ACHN (cell line): ENCODE measurements at places on chromosomes 13 and 19.

DNA sequence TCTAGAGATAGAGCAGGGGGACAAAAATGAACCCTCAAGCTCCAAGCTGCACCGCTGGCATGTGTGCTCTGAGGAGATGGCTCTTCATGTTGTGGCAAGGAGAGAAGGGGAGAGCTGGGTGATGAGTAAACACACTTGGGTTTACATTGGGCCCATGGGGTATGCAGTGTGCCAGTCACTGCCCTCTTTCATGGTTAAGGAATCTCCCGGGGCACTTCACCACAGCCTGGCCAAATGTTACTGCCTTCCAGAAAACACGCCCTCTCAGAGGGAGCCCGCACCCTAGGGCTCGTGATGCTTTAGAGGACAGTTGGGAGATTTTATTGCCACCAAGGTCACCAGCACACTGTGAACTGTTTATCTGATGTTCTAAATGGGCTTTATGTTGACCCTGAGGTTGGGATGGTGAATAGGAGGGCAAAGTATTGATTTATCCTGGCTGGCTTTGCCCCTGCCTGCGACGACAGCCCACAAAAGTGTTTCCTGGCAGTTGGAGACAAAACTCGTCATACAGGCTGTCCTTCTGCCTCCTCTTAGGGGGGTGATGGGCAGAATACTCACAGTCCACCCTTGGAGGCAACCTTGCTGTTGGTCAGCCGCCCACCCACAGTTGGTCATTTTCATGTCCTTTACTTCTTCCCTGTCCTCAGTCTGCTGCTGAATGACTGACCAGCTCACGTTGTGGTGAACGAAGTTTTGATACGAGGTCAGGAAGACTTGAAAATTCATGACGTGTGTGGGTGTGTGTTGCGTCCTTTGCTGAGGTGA is 156.9 kb downstream of the STK24 start:
- no peak for DNase-seq

DNA sequence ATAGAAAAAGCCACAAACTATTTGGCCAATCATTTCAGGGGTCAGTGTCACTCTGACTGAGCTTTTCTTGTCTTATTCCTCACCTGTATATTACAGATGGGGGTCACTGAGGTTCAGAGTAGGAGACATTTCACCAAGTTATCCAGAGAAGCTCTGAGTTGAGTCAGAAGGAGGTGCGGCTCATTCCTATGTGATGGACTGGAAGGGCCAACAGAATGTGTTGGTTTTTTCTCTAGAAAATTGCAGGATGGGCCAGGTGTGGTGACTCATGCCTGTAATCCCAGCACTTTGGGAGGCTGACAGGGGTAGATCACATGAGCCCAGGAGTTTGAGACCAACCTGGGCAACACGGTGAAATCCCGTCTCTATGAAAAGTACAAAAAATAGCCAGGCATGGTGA is 24.5 kb upstream of the ZNF83 start:
- DNase-seq: no peak

- DNase-seq: peak; percentile 16
Observed at GRCh38 chr19:55340784-55341147, 1.1 kb downstream of the KMT5C start.

- no peak for DNase-seq
Observed at GRCh38 chr19:16509141-16510061, 13.2 kb downstream of the C19orf44 start.

GRCh38 chr19:31594701-31595100 is 245.5 kb upstream of the TSHZ3 start:
- no peak for DNase-seq

DNA sequence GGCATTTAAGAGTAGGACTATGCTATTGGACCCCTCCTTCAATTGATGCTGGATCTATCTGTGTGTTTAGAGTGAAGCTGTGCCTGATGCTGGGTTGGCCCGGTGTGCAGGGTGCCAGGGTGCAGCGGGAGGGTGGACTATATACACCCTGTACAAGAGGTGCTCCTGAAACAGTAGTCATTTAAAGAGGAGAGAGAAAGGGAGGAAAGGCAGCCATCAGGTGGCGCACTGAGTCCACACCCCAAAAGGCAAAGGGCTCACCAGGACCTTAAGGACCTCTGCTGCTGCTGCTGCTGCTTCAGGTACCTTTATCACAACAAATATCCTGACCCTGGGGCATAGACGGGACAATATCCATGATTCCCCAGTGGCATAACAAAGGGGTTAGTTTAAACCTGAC is 39.4 kb downstream of the ZNF136 start:
- no peak for DNase-seq

- DNase-seq: no peak
Observed at GRCh38 chr13:20482787-20483186, 42.9 kb downstream of the CRYL1 start.

GRCh38 chr13:95573221-95573620 is 20.7 kb downstream of the CLDN10 start:
- no peak for DNase-seq

DNA sequence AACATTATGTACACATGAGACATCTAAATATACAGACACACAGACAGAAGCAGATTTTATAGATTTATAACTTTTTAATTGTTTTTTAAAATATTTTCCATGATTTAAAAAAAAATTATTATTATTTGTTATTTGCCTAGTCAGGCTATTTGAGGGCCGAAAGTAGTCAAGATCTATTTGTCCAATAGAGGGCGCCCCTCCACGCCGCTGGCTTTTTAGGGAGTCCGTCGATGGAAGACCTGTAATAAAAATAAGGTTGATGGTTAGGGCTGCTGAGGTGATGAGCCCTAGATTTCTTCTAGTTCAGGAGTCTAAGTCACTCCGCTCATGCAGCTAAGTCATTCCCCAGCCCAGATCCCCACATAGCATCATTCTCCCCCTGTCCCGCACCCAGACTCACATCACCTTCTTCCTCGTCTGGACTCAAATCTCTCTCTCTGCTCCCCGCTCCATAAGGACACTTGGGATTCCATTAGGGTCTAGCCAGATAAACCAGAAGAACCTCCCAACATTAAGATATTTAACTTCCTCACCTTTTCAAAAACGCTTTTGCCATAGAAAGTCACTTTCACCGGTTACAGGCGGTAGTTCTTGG is 33.9 kb upstream of the CEACAM21 start:
- DNase-seq: peak; percentile 47

- DNase-seq: no peak
Observed at GRCh38 chr19:20078581-20079031, 806 bp downstream of the ZNF90 start.

DNA sequence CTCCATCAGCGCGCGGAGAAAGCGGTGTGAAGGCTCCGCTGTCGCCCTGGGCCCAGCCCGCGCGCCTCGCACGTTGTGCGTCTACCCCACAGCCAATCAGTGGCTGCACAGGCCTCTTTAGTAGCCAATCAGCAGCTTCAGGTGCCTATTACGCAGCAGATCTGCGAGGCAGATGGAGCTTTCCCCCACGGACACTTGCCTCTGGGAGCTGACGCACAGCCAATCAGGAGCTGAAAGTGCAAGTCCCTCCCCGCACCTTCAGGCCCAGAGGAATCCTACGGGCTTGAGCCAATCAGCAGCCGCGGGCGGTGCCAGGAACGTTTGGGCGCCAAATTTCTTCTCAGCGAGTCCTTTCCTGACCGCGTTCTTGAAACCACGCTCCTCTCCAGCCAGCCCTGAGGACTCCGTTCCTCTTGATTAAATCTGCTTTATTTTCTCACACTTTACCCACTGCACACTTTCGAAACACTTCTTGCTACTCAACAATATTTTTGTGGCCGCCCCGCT is 39.9 kb downstream of the SIGLEC7 start:
- no peak for DNase-seq

DNA sequence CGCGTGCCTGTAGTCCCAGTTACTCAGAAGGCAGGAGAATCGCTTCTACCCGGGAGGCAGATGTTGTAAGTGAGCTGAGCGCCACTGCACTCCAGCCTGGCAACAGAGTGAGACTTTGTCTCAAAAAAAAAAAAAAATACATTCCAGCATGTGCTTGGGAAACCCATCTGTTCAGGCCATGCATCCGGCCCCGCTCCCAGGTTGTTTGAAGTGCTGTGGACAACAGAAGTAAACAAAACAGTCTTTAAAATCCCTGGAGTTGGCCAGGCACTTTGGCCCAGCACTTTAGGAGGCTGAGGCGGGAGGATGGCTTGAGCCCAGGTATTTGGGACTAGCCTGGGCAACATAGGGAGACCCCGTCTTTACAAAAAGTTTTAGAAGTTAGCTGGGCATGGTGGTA is 3.2 kb upstream of the PTPRS start:
- DNase-seq: no peak

DNA sequence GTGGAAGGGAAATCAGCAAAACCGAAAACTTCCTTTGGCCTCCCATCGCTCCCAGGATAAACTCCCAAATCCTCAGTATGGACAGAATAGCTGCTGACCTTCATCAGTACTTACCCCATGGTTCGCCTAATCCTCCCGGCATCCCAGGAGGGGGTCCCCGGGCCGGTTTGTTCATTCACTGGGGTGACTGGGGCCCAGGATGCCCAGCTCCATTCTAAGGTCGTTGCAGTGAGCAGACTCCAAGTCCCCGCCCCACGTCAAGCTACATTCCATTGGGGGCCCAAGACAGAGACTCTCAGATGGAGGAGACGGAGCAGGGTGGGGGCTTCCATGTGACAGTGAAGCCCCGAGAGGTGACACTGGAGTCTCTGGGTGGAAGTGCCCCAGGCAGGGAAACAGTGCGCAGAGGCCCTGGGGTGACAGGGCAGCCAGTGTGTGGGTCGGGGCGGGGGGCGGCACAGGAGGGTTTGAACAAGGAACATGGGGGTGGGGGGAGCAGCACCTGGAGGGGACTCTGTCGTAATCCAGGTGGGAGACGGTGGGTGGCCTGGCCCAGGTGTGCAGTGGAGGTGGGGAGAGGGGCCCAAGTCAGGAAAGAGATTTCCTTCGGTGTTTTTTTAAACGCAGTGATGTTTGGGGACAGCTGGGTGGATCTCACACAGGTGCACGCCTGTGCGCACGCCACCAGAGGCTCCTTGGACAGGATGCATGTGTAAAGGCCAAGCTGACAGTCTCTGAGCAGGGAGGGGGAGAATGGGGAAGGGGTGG is 5.1 kb downstream of the SSBP4 start:
- DNase-seq: no peak

GRCh38 chr13:52849291-52850071 is 1.0 kb upstream of the PCDH8 start:
- DNase-seq: no peak

DNA sequence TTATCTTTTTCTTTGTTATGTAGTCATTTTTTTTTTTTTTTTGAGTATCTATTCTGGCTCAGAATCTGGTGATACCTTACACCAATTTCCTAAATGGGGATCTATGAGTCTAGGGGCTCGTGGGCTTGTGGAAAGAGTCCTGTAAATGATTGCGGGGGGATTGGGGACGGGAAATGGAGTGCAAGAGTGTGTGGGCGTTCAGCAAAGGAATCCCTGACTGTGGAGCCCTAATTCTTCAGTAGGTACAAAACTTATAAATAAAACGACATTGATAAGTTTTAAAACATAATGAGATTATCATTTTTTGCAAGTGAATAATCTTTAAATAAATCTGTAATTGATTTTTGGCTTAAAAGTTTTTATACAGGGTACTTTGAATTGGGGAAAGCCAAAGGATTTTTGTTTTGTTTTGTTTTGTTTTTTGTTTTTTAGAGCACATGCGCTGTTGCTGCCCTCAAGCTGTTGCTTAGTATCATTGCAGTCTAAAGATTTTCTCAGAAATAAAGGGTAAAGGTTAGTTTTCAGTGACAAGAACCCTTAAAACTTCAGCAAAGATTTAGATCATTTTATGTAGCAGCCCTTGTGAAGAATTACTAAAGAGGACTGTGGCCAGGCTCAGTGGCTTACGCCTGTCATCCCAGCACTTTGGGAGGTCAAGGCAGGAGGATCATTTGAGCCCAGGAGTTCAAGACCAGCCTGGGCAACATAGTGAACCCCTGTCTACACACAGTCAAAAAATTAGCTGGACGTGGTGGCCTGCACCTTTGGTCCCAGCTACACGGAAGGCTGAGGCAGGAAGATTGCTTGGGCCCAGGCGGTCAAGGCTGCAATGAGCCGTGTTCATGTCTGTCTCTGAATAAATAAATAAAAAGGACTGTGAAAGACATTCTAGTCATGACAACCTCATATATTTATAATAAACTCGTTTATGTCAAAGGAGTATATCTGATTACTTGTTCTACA is 1.7 kb downstream of the ERCC5 start:
- DNase-seq: peak; percentile 47

GRCh38 chr13:98564204-98564603 is 12.7 kb downstream of the STK24 start:
- no peak for DNase-seq

GRCh38 chr19:3515891-3516422 is 9.8 kb downstream of the FZR1 start:
- no peak for DNase-seq

DNA sequence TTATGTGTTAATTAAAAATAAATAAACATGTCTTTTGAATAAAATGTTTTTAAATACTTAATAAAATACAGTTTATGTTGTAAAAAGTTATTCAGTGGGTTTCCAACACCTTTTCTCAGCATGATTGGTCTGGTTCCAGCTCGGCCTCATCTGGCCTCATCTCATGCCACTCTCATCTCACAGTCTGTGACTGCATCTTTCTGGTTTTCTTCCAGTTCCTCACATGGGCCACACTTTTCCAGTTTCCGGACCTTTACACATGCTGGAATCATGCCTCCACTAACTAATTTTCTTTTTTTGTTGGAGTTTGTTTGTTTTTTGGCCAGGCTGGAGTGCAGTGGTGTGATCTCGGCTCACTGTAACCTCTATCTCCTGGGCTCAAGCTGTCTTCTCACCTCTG is 82.5 kb downstream of the RUBCNL start:
- no peak for DNase-seq

DNA sequence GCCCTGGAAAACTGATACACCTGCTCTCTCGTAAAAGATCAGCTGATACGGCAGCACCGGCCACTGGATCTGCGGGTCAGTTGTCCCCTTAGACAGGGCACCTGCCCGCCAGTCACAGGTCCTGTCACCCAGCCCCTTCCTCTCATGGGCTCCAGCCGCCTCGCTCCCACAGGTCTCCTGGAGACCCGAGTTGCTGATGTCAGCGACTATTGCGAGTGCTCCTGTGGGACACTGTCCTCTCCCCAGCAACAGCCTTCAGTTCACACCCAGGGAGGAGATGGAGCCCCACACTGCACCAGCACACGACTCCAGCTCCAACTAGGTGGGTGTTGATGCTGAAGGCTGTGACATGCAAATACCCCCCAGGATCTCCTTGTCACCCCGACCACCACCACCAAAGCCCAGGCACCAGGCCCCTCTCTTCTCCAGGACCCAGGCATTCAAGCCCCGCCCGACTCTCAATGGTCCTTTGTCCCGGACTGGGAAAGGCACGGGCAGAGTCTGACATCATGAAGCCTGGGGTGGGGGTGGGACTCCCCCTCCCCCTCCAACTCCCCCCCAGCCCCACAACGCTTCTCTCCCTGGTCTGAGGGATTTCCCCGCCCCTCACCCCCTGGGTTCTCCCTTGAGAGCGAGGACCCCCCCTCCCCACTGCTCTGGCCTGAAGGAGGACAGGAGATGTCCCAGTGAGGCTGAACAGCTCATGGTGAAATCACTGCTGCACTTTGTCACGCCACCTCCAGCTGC is 1.4 kb upstream of the MAG start:
- no peak for DNase-seq
